NCI-H226 (cell line): ENCODE measurements at places on chromosomes 5 and 9.

DNA sequence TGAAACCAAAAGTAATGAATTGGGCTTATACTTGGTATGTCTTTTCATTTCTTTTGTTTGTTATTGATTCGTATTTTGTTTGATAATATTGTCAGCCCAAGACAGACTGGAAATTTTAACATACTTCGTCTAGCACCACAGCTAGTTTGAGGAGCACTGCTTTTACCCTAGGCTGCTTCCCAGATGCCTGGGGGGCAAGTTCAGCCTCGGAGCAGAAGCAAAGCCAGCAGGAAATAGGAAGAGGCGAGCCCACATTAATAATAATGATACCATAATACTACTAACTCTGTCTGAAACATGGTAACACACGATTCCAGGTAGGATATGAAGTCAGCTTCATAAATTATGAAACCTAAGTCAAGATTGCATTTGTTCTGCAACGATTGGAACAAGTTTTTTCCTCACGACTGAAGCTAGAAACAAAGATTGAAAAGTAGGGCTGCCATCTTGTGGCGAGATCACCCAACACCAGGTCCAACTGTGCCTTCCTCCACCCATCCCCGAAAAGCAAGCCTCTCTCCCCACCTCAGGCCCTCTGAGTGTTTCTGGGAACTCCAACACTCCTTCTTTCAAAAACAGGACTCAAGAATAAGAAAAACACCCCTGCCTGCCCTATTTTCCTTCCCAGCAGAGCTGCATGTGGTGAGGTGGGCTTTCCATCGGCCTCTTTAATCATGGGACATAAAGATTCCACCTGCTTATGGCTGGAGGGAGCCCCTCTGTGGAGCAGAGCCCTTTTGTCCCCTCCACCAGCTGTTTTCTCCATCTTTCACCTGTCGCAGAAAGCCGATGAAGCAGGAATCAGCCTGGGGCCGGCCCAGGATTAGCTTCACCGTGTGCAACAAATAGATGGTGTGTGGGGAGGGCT is 236.4 kb downstream of the CAAP1 start:
- DNase-seq = no peak

DNA sequence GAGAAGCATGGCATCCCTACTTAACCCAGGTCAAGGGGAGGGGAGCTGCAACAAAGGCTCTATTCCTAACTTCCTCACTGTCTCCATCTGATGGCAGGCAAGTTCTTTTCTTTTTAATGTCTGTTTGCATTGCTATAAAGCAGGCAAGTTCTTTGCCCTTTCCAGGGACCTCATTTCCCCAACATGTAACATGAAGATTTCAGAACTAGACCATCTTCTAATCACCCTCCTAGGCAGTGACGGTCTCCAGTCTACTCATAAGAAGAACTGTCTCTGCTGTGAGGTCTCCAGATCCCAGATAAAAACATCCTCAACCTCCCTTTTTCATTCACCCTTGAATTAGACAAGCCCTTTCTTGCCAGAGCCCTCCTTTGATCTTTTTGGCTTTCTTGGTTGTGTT is 42.1 kb downstream of the PPP1R2B start:
- no peak for DNase-seq

GRCh38 chr9:102049586-102050246 is 311.3 kb upstream of the GRIN3A start:
- no peak for DNase-seq

GRCh38 chr9:6598249-6598725 is 47.2 kb downstream of the GLDC start:
- DNase-seq = no peak

DNA sequence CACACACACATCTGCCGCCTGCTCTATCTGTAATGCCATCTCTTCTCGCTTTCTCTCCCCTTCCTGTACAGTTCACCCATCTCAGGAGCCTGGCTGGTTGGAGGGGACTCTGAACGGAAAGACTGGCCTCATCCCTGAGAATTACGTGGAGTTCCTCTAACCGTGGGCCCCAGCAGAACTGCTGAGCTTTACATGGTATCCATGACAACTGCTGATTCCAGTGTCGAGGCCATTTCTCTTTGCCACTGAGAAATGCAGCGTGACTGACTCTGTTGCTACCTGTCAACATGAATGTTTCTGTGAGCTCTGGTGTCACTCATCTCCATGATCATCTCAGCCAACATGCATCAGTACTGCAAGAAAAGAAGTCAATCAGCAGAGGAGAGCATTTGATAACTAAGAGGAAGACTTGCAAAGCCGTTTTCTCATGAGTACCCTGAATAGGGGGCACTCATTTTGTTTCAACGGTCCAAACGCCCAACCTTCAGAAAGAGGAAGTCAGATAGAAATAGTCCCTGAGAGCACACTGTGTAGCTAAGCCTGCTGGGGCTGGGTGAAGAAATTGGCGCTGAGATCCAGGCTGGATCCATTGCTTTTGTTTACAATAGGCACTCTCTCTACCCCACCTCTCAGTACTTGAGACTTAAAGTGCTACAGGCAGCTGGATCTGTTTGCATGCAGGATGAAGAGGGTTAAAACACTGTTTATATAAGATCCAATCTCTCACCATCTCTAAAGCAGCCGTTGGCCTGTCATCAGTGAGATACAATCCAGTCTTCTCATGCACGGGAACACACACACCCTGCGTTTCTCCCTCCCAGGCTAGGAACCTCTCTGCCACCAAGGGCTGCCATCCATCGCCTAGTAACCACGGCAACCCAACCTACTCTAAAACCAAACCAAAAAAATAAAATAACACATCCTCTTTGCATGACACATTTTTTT is 180.9 kb downstream of the NR3C1 start:
- no peak for DNase-seq
